ENCODE measurements at places on chromosomes 6 and 20. TPM values are rescaled to one million over a fixed set of nuclear protein-coding genes. Genes with fewer than 3 reads are reported as not detected.
A peak's percentile ranks its signal among the peaks of the same experiment; 100 is the strongest.

DNA sequence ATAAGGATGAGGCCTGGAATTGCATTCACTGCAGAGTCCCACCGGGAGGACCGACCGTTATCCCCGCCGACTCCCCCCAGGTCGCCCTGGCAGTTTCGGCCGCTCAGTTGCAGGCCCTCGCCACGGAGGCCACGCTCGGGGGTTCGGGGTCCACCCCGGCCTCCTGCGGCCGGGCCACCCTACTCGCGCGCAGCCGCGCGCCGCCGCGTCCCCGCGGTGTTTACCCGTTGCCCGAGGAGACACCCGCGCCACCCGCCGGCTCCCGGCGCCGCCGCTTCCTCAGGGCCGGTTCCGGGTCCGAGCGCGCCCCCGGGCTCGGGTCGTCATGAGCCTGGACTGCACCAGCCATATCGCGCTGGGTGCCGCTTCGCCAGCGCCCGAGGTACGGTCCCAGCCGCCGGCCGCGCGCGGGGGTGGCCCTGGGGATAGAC lies at the start of gene CCDC170:
Gene CCDC170 (plus strand): TSS at position 214 of the 431 bp plus-strand sequence. CDS start 112 bp downstream, at position 326.
- no peaks in the 10 kb centered on the region for H3K4me1 ChIP-seq
- H3K4me3 ChIP-seq: no peak within 1 kb of the TSS
- DNase-seq: no peak
- H3K27ac ChIP-seq: no peak within 1 kb of the TSS
- H3K27me3 ChIP-seq: peaks cover 4% of the 10 kb centered on the region
- no peaks in the 10 kb centered on the region for H3K36me3 ChIP-seq

- DNase-seq: no peak
- H3K4me3 ChIP-seq: no peak overlapping the region
- H3K27me3 ChIP-seq: no peaks in the 10 kb centered on the region
- no peak overlapping the region for H3K27ac ChIP-seq
- H3K36me3 ChIP-seq: no peaks in the 10 kb centered on the region
Observed at GRCh38 chr6:162468326-162468725, 259.2 kb downstream of the PRKN start.

Gene COL9A1
- polyA plus RNA-seq: not detected

Gene MLN
- polyA plus RNA-seq: not detected

GRCh38 chr6:138250513-138251247 lies 32.4 kb upstream of the PBOV1 start:
- H3K4me1 ChIP-seq: no peaks in the 10 kb centered on the region
- no peaks in the 10 kb centered on the region for H3K36me3 ChIP-seq
- no peaks in the 10 kb centered on the region for H3K27me3 ChIP-seq
- DNase-seq: no peak

DNA sequence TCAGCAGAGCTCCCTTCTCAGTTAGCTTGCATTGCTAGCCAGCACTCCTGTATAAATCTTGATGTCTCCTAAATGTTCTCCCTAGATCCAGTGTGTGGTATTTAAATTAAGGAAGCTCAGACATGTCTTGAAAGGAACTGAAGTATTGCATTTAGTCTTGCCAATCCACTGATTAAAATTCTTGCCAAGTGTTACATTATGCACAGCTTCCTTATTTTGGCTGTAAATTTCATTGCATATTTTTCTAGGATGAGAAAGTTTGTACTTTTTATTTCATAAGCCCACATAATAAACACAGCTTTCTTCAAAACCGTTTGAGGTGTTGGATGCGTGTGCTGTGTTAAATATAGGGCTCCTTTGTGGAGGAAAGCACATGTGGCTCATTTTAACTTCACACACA lies 329.8 kb upstream of the FLRT3 start:
- H3K4me3 ChIP-seq: no peak overlapping the region
- H3K27me3 ChIP-seq: no peaks in the 10 kb centered on the region
- no peak for DNase-seq
- no peaks in the 10 kb centered on the region for H3K36me3 ChIP-seq

GRCh38 chr6:11006061-11006460 lies 38.0 kb downstream of the ELOVL2 start:
- H3K27me3 ChIP-seq: no peaks in the 10 kb centered on the region
- no peaks in the 10 kb centered on the region for H3K4me1 ChIP-seq
- H3K4me3 ChIP-seq: no peak overlapping the region
- H3K36me3 ChIP-seq: no peaks in the 10 kb centered on the region
- DNase-seq: no peak
- no peak overlapping the region for H3K27ac ChIP-seq

GRCh38 chr20:2305029-2305428 lies 9.2 kb downstream of the TGM3 start:
- H3K27ac ChIP-seq: no peak overlapping the region
- no peaks in the 10 kb centered on the region for H3K4me1 ChIP-seq
- no peak overlapping the region for H3K4me3 ChIP-seq
- DNase-seq: no peak
- H3K36me3 ChIP-seq: no peaks in the 10 kb centered on the region

Gene NRSN1
- not detected for polyA plus RNA-seq

Gene DOK5
- not detected for polyA plus RNA-seq

Gene TMEM244
- not detected for polyA plus RNA-seq

GRCh38 chr20:22561965-22562577 lies 22.3 kb downstream of the FOXA2 start:
- no peaks in the 10 kb centered on the region for H3K4me1 ChIP-seq
- H3K36me3 ChIP-seq: no peaks in the 10 kb centered on the region

Gene CST5
- polyA plus RNA-seq: not detected

Gene TRDN
- polyA plus RNA-seq: not detected

Gene PRL
- polyA plus RNA-seq: not detected

GRCh38 chr6:77326029-77326428 lies 137.3 kb downstream of the HTR1B start:
- no peaks in the 10 kb centered on the region for H3K27me3 ChIP-seq
- DNase-seq: no peak
- H3K27ac ChIP-seq: no peak overlapping the region

DNA sequence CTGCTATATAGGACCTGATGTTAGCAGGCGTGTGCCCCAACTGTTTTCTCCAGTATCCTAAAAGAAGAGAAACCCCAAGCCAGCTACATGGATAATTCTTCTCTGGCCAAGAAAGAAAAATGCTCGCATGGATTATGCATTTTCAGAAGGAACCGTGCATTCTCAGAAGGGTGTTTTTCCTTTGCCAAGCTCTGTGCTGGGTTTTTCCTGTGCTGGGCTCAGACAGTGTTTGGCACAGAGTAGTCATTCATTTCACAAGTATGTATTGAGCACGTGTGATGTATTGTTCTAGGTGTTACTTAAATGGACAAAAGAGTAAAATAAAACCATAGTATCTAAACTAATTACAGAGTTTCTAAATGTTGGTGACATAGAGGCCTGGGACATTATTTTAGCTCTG lies 62.7 kb upstream of the ZNF133 start:
- no peaks in the 10 kb centered on the region for H3K4me1 ChIP-seq
- H3K27ac ChIP-seq: no peak overlapping the region
- H3K27me3 ChIP-seq: no peaks in the 10 kb centered on the region
- no peaks in the 10 kb centered on the region for H3K36me3 ChIP-seq
- no peak for DNase-seq

Gene ALDH5A1
- 18.5 TPM for polyA plus RNA-seq

DNA sequence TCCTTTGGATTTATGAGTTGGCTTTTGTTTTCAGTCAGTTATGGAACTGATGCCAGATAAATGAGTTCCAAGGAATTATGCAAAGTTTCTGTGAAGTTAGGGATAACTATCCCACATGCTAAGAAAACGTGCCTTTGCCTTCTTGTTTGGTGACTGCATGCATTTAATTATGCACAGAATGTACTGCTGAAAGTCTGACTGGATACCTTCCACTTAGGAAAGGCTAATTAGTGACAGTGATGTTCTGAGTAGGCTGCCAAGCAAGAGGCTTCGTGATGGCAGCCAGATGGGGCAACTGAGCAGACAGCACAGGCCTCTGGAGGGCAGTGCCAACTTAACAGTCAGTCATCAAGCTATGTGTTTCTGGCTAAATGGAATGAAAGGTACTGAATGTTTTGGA lies 289.9 kb downstream of the CD109 start:
- H3K27ac ChIP-seq: no peak overlapping the region
- H3K36me3 ChIP-seq: no peaks in the 10 kb centered on the region
- H3K4me1 ChIP-seq: no peaks in the 10 kb centered on the region
- DNase-seq: no peak
- H3K4me3 ChIP-seq: no peak overlapping the region

- H3K27me3 ChIP-seq: no peaks in the 10 kb centered on the region
- H3K36me3 ChIP-seq: no peaks in the 10 kb centered on the region
- no peaks in the 10 kb centered on the region for H3K4me1 ChIP-seq
- H3K4me3 ChIP-seq: no peak overlapping the region
- DNase-seq: no peak
- no peak overlapping the region for H3K27ac ChIP-seq
Observed at GRCh38 chr6:87729965-87730719, 28.1 kb upstream of the AKIRIN2 start.

Gene MEP1A
- polyA plus RNA-seq: not detected

DNA sequence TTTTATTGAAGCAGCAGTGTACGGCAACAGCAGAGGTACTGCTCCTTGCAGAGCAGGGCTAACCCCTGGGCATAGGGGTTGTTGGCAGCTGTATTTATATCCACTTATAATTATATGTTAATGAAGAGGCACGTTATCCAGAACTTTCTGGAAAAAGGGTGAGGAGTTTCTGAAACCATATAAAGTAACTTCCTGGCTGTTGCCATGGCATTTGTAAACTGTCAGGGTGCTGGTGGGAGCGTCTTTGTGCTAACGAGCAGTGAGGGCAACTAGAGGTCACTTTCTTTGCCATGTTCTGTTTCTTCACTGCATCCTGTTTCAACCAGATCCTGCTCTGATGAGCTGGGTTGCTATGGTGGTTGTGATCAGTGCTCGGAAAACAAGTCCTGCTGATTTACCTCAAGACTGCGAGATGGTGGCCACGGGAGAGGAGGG lies 11.1 kb upstream of the ARFGEF2 start:
- H3K4me3 ChIP-seq: no peak overlapping the region
- no peak overlapping the region for H3K27ac ChIP-seq
- no peaks in the 10 kb centered on the region for H3K27me3 ChIP-seq
- DNase-seq: no peak
- no peaks in the 10 kb centered on the region for H3K36me3 ChIP-seq

Gene GSTA1
- not detected for polyA plus RNA-seq

DNA sequence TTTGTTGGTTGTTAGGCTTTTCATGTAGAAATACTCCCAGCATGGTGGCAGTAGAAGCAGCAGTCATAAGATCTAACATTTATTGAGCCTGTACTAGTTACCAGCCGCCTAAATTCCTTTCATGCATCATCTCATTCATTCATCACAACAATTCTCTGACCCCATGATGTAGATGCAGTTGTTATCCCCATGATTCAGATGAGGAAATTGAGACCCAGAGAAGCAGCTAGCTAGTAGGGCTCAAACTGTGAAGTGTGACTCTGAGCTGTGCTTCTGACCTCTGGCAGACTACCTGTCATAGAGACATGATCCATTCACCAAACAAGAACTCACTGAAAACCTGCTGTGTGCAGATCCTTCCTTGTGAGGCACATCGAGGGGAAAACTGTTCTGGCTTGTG lies 16.9 kb downstream of the RREB1 start:
- no peaks in the 10 kb centered on the region for H3K27me3 ChIP-seq
- no peak overlapping the region for H3K4me3 ChIP-seq
- no peak for DNase-seq
- H3K27ac ChIP-seq: no peak overlapping the region
- H3K36me3 ChIP-seq: peaks cover 5% of the 10 kb centered on the region

DNA sequence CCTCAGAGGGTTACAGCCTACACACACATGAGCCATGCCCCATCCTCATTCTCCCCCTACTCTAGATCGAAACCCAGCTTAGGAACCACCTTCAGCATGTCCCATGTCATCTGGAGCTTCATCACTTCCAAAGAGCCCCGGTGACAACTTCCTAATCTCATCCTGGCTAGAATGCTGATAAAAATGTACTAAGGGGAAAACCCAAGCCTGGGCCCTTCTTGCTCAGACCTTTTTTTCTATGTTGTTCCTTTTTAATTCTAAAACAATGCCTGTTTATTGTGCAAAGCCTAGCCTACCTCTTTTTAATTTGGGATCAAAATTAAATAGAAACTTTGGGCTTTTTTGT lies 44.1 kb upstream of the NT5E start:
- H3K27ac ChIP-seq: no peak overlapping the region
- no peak overlapping the region for H3K4me3 ChIP-seq
- no peaks in the 10 kb centered on the region for H3K36me3 ChIP-seq
- no peaks in the 10 kb centered on the region for H3K4me1 ChIP-seq
- DNase-seq: no peak
- H3K27me3 ChIP-seq: no peaks in the 10 kb centered on the region

- H3K4me1 ChIP-seq: peaks cover 90% of the 10 kb centered on the region
- H3K27ac ChIP-seq: peak overlapping the region; percentile 97
- DNase-seq: no peak
- H3K27me3 ChIP-seq: no peaks in the 10 kb centered on the region
Observed at GRCh38 chr6:111764238-111765175, 108.7 kb downstream of the FYN start.

Gene THBD
- polyA plus RNA-seq: not detected

Gene NRN1
- not detected for polyA plus RNA-seq

DNA sequence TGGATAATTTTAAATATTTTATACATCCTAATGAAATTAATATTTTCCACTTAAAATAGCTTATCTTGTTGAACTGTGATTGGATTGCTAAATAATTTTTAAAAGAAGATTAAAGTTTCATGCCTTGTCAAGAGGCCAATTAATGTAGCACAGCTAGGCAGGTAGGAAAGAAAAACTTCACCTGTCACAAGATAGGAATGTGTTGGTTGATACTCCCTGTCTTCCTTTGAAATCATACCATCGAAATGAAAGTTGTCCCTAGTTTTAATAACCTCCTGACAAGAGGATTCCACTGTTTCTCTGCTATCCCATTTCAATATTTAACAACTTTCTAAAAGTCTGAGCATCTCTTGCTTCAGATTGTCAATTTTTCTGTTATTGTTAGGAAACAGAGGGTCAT lies 80.8 kb downstream of the BMP6 start:
- no peak overlapping the region for H3K27ac ChIP-seq
- no peak for DNase-seq
- H3K27me3 ChIP-seq: no peaks in the 10 kb centered on the region
- no peaks in the 10 kb centered on the region for H3K4me1 ChIP-seq
- no peaks in the 10 kb centered on the region for H3K36me3 ChIP-seq

DNA sequence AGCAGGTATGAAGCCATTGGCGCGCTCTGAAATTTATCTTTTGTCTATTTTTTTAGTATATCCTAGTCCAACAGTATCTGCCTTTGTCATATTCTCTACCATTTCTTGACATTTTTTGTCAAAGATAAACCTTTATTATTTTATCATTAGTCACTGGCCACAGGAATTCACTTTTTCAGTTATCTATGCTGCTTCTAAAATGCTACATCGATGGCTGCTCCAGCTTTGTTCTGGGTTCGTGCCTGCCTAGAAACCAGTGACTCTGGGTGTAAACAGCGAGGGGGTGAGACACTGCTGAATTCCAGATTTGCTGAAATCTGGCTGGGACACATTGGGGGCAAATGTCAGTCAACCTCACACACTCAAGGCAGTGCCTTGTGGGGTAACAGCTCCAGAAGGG lies 193.4 kb downstream of the CDC5L start:
- no peaks in the 10 kb centered on the region for H3K27me3 ChIP-seq
- no peaks in the 10 kb centered on the region for H3K4me1 ChIP-seq
- no peak overlapping the region for H3K4me3 ChIP-seq

GRCh38 chr6:18241208-18242038 lies 22.9 kb downstream of the DEK start:
- H3K4me1 ChIP-seq: no peaks in the 10 kb centered on the region
- H3K4me3 ChIP-seq: no peak overlapping the region
- H3K27me3 ChIP-seq: no peaks in the 10 kb centered on the region

GRCh38 chr20:4533368-4534133 lies 188.2 kb upstream of the PRND start:
- H3K36me3 ChIP-seq: no peaks in the 10 kb centered on the region
- no peak overlapping the region for H3K27ac ChIP-seq
- no peak for DNase-seq
- H3K4me3 ChIP-seq: no peak overlapping the region
